CD4-positive, alpha-beta T cell treated with Interleukin-6 at 100 ng/mL for 8 hours (primary cell): ENCODE measurements at places on chromosomes 6 and 20.
A peak's percentile ranks its signal among the peaks of the same experiment; 100 is the strongest.

DNA sequence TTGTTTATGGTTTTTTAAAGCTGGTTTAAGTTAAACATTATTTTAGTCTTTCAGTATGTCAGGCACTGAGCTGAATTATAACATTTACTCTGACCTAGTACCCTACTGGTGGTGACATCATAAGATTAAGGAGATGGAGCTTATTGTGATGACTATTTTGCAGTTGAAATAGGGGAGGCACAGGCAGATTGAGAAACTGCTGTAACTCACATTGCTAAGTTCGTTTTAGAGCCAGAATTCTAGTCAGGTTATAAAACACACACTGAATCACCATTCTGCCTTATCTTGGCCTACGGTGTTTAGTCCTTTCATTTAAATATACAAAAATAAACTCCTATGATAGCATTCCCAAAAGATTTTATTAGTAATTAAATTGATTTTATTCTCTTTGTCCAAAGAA lies 584.1 kb downstream of the TFAP2A start:
- no peak for DNase-seq

GRCh38 chr6:3991941-3992340 lies 87.0 kb downstream of the FAM217A start:
- no peak for DNase-seq

- DNase-seq, result no peak
Measured at GRCh38 chr20:21509597-21510371, 4.1 kb downstream of the NKX2-2 start.

GRCh38 chr6:111537528-111537920 lies 54.5 kb upstream of the REV3L start:
- DNase-seq, result no peak

- no peak for DNase-seq
Measured at GRCh38 chr6:85405853-85406198, 44.1 kb upstream of the NT5E start.

GRCh38 chr20:40606660-40607059 lies 82.4 kb downstream of the MAFB start:
- no peak for DNase-seq

GRCh38 chr6:110233770-110234374 lies 53.6 kb downstream of the CDC40 start:
- DNase-seq, result no peak

DNA sequence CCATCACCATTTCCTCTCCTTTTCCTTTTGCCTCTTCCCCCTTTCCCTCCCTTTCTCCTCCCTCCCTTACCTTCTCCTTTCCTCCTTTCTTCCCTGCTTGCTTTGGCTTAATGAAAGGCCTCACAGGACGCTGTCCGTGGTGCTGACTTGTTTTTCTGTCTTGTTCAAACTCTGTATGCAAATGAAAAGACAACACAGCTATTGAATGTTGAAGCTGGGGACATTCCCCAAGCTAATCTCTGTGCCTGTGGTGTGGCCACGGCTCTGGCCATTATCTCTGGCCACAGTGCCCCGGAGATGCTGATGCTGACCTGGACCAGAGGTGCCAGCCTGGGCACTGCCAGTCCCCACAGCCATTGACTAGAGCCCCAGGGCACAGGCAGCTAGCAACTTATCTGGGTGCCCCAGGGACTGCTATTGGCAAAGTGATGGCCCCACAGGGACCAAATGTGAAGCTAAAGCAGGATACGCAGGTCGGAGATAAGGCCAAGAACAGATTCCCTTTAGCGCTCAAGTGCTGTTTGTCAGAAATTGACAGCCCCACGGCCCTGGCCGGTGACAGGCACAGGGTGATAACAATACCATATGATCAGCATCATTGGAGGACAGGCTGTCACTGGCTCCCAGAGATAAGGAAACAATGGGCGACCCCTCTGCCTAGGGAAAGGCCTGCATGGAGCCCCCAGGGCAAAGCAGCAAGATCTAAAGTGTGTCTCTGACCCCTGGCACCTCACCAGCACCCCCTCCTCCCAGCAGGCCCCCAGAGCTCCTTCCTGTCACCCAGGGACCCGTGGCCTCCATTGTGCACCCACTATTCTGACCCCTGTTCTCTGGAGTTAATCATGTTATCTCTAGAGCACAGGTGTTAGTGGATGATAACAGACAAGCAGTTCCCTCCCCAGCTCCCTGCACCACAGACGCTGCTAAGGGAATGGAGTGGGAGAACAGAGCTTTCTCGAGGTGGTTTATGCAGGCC lies 31.6 kb upstream of the SLC32A1 start:
- no peak for DNase-seq

DNA sequence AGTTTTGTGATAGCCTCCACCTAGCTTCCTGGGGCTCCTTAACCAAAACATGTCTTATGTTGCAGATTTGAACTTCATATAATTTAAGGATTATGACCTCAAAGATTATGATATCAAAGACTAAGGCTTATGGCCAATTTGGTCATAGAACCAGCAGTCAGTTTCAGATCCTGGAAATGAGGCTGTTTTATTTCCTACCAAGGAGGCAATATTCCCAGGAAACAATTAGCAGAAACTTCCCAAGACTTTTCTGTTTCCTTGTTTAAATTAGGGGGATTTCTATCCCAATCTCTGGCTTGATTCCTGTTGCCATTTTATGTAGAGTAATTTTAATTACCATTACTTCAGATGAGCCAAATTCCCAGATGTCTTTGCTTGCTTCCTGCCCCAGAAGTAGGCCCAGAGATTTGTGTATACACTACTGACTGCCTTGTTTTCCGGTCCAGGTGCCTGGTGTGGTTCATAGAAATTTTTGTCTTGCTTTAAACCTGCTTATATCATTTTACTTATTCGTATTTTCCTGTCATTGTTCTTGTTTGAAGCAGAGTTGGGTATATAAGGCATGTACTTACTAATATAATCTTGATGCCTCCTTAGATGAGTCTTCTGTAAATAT lies 119.2 kb upstream of the TMEM170B start:
- DNase-seq, result no peak

GRCh38 chr6:84260926-84261325 lies 33.5 kb upstream of the CEP162 start:
- no peak for DNase-seq

DNA sequence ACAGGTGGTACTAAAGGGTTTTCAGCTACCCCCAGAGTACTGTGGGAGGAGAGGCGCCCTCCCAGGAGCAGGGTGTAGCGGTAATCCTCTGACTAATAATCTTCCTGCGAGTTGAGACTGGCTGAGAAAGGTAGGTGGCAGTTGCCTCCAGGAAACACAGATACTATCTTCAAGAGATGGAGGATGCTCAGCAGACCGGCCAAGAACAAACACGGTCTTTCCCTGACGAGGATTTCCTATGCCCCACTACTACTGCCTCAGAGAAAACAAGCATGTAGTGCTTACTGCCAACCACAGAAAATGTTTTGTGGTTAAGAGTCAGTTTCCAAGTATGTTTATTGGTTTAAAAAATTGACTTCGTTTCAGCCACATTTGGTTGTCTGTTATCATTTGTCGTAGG lies 26.8 kb downstream of the C6orf89 start:
- peak; percentile 72 for DNase-seq

DNA sequence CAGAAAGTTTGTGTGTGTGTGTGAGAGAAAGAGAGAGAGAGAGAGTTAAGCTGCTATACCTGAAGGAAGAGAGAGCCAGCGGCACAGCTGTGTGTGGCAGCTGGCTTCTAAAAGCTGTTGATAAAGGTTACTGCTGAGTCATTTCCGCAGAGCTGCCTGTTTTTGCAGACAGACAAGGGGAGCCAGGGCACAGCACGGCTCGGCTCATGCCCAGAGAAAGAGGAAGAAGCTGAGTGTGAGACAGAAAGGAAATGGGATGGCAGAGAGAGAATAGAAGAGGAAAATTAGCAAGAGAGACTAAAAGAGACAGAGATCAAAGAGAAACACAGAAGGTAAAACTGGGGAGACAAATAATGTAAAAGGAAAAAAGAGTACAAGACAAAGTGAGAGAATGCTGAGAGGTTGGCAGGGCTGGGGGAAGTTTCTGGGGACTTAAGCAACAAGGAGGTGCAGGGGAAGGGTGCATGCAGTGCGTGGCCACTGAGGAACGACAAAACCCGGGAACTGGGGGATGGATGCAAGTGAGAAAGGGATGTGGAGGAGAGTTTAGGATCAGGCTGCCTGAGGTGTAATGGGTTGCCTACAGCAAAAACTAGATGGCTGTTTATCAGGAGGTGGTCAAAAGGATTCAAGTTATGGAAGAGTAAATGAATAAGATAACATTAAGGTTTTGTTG lies 22.7 kb downstream of the HLA-A start:
- DNase-seq, result peak; percentile 93
